ENCODE measurements at places on chromosomes 16 and 17.
A peak's percentile ranks its signal among the peaks of the same experiment; 100 is the strongest.

DNA sequence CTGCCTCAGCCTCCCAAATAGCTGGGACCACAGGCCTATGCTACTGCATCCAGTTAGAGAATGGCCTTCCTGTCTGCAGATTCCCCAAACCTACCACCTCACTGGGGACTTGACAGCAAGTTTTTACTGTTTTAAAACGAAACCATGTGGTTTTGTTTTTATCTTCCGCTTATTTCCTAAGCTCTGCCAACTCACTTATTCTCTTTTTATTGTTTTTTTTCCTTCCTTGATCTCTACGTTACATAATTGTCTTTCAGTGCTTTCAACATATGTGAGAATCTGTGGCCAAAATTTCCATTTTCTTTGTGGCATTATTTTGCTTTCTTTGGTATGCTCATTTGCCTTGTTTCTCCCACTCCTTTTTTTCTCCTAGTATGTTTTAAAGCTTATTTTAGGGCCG is 14.6 kb upstream of the SLC38A7 start:
- no peak for DNase-seq

DNA sequence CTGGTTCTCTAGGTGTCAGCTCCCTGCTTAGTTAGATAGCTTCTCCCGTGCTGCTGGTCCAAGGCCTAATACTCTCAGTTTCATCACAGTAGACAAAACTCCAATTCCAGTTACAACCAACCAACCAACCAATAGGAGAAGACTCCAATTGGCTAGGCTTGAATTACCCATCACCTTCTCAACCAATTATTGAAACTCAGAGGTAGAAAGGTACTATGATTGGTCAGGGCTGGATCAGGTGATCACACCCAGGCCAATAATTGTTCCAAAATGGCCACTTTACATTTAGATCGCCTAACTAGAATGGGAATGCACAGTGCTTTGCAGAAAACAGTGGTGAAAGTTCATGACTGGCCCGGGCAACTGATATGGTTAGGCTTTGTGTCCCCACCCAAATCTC is 49.5 kb upstream of the CRHR1 start:
- DNase-seq = no peak

DNA sequence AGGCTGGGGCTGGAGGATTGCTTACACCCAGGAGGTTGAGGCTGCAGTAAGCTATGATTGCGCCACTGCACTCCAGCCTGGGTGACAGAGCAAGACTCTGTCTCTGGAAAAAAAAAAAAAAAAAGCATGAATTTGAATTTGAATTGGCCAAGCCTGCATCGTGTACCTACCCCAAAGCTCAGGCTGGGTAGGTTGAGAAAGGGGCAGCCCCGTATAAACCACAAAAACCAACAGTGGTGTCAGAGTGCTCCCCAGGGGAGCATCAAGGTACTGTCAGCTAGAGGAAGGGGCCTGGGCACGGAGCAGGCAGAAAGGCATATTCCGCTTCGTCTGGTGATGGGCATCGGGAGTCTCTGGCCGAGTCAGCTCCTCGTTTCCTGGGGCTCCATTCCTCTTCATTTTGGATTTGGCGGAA is 40.9 kb downstream of the RAP1GAP2 start:
- no peak for DNase-seq

GRCh38 chr17:39538866-39539265 is 68.9 kb downstream of the NEUROD2 start:
- peak; percentile 7 for DNase-seq

- DNase-seq = no peak
These were observed 1.9 kb downstream of the CREBBP start for GRCh38 chr16:3878610-3879009.

- no peak for DNase-seq
These were observed 5.9 kb downstream of the HAS3 start for GRCh38 chr16:69111216-69111875.

- DNase-seq = peak; percentile 12
These were observed 1.3 kb downstream of the NAGS start for GRCh38 chr17:44005527-44006271.

DNA sequence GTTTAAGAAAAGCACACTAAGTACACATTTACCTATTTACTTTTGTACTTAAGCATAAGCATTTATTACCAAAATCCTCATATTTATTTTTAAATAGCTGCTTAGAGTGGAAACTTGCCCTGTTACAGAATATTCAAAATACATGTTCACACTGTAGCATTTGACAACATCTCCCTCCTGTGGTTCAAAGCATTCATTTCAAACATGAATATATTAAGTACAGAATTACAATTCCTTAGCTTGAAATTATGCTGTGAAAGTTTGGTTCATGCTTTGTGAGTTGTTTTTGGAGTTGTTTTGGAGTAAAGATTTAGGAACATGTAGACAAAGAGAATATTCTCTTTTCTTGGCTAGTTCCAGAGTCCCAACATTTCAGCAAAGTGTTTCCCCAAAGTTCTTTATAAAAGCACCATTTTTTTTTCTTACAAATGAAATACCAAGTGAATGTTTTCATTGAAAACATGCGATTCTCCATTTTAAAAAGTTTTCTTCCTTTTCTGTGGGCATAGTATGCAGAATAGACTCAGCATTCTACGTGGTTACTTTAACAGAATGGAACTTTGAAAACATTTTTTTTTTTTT is 33.2 kb downstream of the TUBD1 start:
- peak; percentile 75 for DNase-seq

GRCh38 chr16:59169168-59169567 is 435.1 kb upstream of the GOT2 start:
- DNase-seq = no peak

- no peak for DNase-seq
These were observed 16.4 kb downstream of the FAM20A start for GRCh38 chr17:68584581-68585303.

- DNase-seq = peak; percentile 90
These were observed 67.4 kb downstream of the SIAH1 start for GRCh38 chr16:48317614-48318315.

GRCh38 chr17:81967244-81967532 is 6.2 kb upstream of the NOTUM start:
- DNase-seq = no peak

DNA sequence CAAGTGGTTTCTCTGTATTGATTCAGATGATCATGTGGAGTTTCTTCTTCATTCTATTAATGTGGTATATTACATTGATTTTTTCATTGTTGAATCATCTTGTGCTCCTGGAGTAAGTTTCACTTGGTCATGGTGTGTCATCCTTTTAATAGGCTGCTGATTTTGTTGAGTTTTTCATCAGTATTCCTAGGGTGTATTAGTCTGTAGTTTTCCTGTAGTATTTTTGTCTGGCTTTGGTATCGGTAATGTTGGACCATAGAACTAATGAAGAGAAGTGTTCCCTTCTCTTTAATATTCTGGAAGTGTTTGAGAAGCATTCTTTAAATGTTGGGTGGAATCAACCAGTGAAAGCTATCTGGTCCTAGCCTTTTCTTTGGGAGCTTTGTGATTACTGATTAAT is 99.0 kb downstream of the OMG start:
- peak; percentile 20 for DNase-seq

- peak; percentile 99 for DNase-seq
These were observed at the start of gene CAVIN1 for GRCh38 chr17:42422958-42423712. Gene CAVIN1 (minus strand): TSS chr17:42423256. CDS start chr17:42423097, 159 bp downstream.

DNA sequence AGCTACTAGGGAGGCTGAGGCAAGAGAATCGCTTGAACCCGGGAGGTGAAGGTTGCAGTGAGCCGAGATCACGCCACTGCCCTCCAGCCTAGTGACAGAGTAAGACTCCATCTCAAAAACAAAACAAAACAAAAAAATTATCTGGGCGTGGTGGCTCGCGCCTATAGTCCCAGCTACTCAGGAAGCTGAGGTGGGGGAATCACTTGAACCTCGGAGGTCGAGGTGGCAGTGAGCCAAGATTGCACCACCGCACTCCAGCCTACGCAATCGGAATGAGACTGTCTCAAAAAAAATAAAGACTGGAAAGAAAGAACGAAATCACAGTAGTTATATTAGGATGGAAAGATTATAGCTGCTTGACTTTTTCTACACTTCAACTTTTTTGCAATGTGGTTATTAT is 18.9 kb downstream of the COG1 start:
- DNase-seq = no peak

All from fibroblast of skin of back (primary cell).